ENCODE measurements at places on chromosomes 16 and 17.

DNA sequence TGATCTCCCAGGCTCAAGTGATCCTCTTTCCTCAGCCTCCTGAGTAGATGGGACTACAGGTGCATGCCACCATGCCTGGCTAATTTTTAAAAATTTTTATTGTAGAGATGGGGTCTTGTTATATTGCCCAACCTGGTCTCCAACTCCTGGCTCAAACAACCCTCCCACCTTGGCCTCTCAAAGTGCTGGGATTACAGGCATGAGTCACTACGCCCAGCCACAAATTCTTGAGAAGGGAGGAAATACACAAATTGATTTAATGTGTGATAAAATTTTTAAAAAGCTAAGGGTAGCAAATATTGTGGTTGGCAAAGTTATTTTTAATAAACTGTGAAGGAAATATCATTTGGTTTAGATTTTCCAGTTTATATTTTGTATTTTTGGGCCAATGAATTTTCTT, 9.6 kb downstream of the ITGAD start:
- DNase-seq, result peak; percentile 14

DNA sequence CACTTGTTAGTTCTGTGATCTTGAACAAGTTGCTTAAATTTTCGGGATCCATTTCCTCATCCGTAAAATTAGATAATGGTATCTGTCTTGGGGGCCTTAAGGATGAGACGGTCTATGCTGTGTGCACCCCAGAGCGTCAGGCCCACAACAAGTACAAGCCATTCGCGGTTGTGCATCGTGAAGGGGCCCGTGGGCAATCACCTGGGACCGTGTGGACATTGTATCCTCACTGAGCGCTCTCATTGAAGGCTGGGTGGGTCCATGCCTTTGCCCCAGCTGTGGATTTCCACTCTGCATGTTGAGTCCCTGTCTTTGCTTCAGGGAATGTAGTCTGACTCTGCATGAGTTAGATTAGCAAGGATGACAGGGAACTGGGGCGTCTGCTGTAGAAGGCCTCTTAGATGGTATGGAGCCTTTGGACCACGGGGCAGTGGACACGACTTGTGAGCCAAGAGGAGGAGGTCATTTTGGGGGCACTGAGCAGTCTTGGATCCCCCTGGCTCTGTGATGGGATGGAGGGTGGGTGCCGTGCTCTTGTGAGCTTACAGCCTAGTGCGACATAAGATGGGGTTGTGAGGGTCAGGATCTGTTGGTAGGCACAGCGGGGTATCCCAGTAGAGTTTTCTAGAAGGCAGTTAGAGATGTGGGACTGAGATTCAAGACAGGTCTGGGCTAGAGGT, 89.5 kb downstream of the SNX29 start:
- no peak for DNase-seq

- DNase-seq, result no peak
Measured at GRCh38 chr17:35493040-35493439, 44.4 kb downstream of the SLFN12L start.

- DNase-seq, result no peak
Measured at GRCh38 chr17:40563220-40564052, 1.8 kb downstream of the CCR7 start.

DNA sequence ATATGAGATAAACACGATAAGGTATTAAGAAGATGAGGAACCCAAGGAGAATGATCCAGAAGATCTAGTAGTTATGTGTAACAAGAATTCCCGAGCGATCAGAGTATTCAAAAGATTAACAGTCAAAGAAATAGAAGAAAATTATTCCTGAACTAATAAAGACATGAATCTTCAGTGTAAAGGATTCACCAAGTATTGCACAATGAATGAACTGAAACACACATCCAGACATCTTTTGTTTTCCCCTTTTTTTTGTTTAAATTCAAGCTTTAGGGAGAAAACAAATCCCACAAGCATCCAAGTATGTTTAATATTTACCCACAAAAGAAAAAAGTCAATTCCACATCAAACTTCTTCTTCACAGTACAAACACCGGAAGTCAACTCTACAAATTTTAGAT, 23.7 kb upstream of the MYOCD start:
- DNase-seq, result no peak

DNA sequence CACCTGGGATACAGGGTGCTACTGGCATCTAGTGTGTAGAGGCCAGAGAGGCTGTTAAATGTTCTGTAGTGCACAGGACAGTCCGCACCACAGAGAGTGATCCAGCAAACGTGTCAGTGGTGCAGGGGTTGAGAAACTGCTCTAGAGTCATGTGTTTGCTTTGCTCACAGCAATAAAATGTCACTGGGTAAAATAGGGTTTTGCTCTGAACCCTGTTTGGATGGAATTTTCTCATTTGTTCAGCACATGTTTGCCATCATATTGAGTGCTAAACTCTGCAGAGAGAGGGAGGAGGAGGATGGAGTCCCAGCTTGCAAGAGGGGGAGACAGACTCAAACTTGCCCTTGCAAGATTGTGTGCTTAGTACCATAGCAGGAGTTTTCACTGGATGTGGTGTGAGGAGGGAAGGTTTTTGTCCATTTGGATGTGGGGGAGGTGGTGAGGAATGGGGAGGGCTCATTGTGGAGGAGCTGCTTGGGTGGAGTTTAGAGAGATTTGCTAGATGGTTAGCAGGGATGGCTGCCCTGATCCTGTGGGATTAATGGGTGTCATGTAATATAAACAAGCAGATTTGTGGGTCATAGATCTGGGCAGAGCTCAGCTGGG, 11.8 kb downstream of the PLCG2 start:
- DNase-seq, result no peak

- DNase-seq, result peak; percentile 78
Measured at GRCh38 chr17:7296189-7296861, 1.9 kb upstream of the YBX2 start.
